ENCODE measurements at places on chromosomes 3 and 15.

DNA sequence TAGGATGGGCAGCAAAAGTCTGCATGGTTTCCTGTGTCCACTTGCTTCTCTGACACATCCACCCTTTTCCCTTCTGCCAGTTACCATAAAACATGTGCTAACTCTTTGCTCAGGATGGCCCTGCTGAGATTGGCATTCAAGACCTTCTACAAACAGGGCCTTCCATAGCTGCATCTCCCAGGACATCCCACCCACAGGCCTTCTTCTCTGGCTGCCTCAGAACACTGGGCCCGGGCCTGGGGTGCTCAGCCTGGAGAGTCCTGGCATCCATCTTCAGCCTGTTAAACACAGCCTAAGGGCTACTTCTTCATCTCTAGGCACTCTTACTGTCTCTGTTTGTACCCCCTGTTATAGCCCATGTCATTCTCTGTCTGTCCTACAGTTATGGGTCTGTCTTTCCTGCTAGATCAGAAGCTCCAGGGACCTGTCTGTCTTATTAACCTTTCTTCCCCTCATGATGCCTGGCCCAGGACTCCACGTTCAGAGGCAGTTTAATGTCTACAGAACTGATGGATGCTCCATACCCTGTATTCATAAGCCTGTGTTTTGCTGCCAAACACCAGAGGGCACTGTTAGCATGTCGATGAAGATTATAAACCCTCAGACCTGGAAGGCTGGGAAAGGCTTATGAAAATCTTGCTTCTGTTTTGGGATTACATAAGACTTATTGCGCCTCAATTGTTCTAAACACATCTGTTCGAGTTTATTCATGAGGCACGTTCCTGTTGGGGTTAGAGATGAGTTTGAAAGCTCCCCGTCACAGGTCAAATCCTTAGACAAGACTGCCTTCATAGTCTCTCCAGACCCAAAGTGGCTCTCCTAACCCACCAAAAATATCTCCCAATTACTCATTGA lies 16.5 kb downstream of the SEMA3G start:
- DNase-seq: no peak

DNA sequence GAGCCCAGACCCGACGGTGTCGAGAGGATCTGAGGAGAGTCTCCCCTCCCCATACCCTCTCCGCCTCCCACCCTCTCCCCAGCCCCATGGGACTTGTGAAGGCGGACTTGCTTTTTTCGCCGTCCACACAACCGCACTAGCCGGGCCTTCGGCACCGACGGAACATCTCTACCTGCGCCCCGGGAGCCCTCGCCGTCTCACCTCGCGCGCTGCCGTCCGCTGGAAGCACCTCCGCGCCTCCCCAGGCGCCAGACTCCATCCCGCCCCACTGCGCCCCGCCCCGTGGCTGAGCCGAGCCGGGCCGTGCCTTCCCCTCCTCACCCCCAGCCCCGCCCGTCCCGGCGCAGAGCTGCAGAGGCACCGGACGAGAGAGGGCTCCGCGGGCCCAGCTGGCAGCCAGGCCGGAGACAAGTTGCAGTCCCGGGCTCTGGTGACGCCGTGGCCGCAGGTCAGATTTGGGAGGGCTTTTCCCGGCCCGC lies at the start of the genes DUOX1 and DUOXA1:
DUOX1 (plus strand) TSS at position 344 of the 479 bp plus-strand sequence. CDS start 1,973 bp downstream, outside the sequence.
DUOXA1 (minus strand) TSS at position 229 of the 479 bp plus-strand sequence. CDS start 6,865 bp downstream, outside the sequence.
- no peak for DNase-seq

DNA sequence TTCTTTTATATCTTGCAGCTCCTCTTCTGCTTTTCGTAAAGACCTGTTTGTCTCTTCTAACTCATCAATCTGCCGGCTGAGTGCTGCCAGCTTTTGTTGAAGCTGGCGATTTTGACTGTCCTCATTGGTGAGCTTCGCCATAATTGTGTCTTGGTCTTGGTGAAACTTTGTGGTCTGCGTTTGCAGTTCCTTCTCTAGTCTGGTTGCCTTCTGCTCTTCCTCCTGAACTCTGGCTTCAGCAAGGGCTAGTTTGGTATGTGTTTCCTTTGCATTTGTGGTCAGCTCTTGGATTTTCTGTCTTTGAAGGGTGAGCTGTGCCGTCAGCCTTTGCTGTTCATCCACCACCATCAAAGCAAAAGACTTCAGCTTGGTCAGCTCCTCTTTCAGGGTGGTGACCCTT lies 32.9 kb downstream of the CMSS1 start:
- no peak for DNase-seq

DNA sequence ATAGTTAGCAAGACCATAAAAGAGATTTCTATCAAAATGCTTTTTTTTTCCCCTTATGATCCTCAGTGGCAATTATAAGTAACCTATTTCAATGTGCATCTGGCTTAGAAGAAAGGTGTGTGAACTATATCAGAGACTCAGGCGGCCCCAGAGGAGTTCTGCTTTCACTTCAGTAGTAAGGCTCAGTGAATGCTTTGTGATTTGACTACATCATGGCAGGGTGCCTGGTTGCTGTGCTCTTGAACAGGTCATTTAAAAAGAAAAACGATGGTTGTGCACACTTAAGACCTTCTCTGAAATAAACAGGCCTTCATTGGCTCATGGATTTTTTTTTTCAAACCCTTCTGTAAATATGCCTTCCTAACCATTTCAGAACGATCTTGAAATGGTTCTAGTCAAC lies 400.4 kb upstream of the RARB start:
- DNase-seq: peak; percentile 58

- DNase-seq: no peak
Measured at GRCh38 chr3:2937055-2937454, 173.1 kb downstream of the IL5RA start.

DNA sequence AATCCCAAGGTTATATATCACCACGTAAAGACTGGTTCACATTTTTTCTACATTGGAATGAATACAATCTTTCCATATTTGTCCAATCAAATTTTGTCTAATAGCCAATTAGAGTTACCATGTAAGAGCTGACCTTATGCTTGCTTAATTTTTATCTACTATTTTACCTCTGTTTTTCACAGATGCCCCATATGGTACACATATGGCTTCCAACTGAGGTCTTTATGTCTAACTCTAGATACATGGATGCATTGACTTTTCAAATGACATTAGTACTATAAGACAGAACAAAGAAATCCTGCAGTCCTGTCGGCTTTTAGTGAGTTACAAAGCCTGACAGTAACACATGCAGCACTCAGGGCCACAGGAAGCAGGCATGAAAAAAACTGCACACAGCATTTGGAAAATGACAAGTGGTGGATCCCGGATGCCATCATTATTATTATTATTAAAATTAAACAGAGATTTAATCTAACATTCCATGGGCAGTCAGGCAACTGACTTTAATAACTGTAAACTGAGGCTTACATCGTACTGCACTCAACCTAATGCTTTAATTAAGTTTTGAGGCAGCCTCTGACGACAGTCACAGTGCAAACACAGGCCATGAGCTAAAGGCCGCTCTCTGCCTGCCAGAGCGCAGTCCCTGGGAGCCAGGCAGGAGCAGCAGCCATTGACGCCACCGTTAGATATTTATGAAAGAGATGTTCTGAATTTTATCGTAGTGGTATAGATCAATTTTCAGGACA lies 113.9 kb upstream of the TMCO5A start:
- no peak for DNase-seq

- no peak for DNase-seq
Measured at GRCh38 chr3:50341996-50342650, 1.5 kb upstream of the RASSF1 start.

DNA sequence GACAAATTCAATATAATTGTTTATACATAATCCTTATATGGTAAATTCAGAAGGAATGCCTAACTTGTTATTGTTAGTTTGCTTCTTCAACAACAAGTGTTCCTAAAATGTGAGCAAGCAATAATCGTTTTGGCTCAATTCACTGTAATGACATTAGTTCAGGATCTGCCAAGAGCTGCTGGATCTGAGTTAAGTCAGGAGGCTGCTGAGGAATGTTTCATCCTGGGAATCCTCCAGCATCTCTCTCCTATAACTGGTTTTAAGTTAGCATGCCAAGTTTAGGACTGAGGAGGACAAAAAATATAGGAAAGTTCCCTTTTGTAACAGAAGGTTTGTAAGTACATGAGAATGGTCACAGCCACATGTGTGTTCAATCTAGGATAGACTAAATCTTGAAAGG lies 4.9 kb upstream of the GTF2A2 start:
- no peak for DNase-seq

DNA sequence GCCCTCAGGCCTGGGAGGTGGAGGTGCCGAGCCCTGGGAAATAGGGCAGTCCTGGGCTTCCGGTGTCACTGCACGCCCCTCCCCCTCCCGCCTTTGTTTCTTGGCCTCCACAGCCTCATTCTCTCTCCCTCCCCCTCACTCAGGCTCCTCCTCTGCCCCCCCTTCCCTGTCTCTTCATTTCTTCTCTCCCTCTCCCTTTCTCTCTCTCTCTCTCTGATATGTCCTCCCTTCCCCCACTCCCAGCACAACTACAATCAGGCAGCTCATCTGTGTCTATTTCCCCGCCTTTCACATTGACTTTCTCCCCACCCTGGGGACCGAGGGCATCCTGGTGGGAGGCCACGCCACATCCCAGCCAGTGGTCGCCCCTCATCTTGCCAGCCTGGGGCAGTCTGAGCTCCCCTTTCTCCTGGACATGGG lies 40.2 kb downstream of the IDH2 start:
- peak; percentile 93 for DNase-seq

- no peak for DNase-seq
Measured at GRCh38 chr3:60009931-60010478, 960.2 kb upstream of the CFAP20DC start.

DNA sequence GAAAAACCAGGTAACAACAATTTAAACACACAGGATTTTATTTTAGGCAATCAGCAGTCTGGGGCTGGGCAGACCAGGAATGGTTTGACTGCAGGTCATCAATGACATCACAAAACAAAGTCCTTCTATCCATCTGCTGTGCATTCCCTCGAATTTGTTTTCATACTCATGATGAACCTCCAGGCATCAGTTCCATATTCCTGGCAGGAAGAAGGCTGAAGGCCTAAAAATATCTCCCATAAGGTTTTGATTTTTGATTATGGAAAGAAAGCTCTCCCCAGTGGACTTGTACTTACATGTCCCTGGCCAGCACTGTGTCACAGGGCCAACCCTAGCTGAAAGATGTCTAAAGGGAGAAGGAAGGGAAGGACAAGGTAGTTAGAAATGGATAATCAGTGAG lies 107.4 kb downstream of the PEAK1 start:
- no peak for DNase-seq

DNA sequence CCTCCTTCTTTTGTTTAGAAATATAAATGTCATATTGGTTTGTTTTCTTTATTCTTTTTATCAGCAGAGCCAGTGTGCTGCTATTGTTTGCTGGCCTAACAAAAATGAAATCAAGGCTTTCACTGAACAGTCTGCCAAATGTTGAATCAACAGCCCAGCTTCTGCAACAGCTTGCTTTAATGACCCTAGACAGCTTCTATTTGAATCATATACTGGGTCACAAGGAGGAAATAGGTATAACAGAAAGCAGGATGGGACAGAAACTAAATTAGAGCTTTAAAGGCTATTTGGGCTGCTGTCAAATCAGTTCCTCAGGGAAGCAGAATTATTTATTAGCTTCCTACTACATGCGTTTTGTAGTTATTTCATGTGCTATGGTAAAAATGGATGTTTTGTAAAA lies 12.1 kb upstream of the DNAJC13 start:
- no peak for DNase-seq

DNA sequence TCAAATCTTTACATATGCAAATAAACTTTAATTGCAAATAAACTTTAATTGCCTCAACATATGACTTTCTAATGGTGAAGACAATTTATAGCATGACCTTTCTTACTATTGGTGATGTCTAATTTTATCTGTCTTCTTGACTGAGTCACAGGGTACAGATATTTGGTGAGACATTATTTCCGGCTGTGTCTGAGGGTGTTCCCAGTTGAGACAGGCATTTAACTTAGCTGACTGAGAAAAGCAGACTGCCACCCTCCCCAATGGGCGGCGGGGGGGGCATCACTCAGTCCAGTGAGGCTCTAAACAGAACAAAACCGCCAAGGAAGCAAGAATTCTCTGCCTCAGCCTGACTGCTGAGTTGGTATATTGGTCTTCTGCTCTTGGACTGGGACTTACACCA lies 160.0 kb downstream of the TBL1XR1 start:
- no peak for DNase-seq

DNA sequence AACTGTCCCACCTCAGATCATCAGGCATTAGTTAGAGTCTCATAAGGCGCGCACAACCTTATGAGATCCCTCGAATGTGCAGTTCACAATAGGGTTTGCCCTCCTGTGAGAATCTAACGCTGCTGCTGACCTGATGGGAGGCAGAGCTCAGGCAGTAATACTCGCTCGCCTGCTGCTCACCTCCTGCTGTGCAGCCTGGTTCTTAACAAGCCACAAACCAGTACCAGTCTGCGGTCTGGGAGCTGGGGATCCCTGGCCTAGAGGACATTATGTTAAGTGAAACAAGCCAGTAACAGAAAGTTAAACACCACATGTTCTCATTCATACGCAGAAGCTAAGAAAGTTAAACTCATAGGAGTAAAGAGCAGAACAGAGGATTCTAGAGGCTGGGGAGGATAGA lies 47.0 kb downstream of the MAP3K13 start:
- no peak for DNase-seq

- DNase-seq: no peak
Measured at GRCh38 chr3:56823984-56824703, 22.4 kb upstream of the ARHGEF3 start.

GRCh38 chr3:179330438-179330837 lies 7.6 kb downstream of the ZNF639 start:
- no peak for DNase-seq

GRCh38 chr3:186807231-186807630 lies 949 bp upstream of the RFC4 start:
- no peak for DNase-seq

GRCh38 chr3:118171236-118171852 lies 863.3 kb downstream of the IGSF11 start:
- no peak for DNase-seq

DNA sequence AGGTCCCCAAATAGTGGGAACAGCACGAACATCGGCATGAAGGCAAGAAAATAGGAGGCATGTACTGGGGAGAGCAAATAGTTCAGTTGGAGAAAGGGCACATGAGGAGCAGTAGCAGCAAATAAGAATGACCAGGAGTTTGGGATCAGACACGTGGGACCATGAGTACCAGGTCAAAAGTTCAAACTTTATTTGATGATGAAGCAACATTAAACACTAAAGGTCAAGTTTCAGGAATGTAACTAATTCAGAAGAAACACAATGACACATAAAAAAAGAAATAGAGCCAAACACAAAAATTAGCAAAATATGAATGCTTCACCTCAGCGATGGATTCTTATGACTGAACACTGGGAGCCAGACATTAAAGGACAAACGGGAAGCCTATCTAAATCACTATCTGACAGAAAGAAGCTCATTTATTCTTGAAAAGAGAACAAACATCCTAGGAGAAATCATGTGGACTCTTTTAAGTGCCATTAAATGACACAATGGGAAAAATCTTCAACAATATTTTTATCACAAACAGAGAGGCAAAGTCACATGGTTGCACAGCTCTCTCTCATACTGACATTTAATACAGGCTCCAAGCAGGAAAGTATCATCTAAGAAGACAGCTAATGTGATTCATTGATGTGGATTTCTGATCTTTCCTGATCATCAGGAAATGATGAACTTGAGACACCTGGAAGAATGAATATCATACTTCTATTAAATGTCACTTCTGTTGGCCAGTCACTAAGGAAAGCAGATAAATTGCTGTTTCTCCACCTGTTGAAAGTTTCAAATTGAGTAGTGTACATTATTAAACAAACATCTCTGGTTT lies 216.9 kb upstream of the THBS1 start:
- DNase-seq: no peak

GRCh38 chr3:114363554-114364202 lies 69.8 kb downstream of the TIGIT start:
- DNase-seq: no peak

Data from NCI-H187 (cell line).